ENCODE measurements at places on chromosomes 2 and 18. TPM values are rescaled to one million over a fixed set of nuclear protein-coding genes. Genes with fewer than 3 reads are reported as not detected.

GRCh38 chr2:47323009-47323821 lies 79.7 kb upstream of the MSH2 start:
- H3K36me3 ChIP-seq, result no peaks in the 10 kb centered on the region
- 0 out of 2 replicates have a peak, but pooled peaks cover 4% of the 10 kb centered on the region for H3K4me1 ChIP-seq
- H3K27me3 ChIP-seq, result no peaks in the 10 kb centered on the region
- DNase-seq, result peak; percentile 85

DNA sequence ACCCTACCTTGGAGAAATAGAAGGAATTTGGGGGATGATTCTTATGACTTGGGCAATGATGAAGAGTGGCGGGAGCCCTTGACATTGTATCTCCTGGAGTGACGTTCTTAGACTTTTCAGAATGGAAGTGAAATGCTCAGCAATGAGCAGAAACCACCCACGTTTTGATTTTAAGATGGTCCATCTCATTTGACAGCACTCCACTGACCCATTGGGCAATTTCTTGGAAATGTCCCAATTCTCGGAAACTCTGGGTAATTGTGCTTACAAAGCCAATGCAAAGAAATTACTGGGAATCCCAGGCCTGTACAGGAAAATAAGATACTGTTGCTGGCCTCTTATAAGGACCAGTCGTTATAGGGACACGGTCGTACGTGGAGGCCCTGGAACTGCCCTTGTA lies 170.0 kb upstream of the COPS8 start:
- H3K36me3 ChIP-seq, result no peaks in the 10 kb centered on the region
- no peak overlapping the region for H3K27ac ChIP-seq
- peaks cover 9% of the 10 kb centered on the region for H3K27me3 ChIP-seq
- DNase-seq, result no peak

DNA sequence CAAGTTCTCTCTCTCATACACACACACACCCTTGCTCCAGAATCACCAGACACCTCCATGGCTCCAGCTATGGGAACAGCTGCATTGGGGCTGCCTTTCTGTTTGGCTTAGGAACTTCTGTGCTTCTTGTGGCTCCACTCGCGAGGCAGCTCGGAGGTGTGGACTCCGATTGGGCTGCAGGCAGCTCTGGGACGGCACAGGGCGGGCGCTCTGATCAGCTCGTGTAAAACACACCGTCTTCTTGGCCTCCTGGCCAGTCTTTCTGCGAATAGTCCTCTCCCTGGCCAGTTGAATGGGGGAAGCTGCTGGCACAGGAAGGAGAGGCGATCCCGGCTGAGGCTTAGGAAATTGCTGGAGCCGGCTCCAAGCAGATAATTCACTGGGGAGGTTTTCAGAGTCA lies 22.4 kb downstream of the FOSL2 start:
- H3K4me3 ChIP-seq, result no peak overlapping the region
- no peak for DNase-seq
- no peaks in the 10 kb centered on the region for H3K27me3 ChIP-seq
- peaks cover 78% of the 10 kb centered on the region for H3K36me3 ChIP-seq
- H3K27ac ChIP-seq, result no peak overlapping the region

COL4A4 gene
- total RNA-seq, result 0.76 TPM

FABP1 gene
- total RNA-seq, result not detected

All from GM23248 (cell line).